Activated CD4-positive, alpha-beta T cell treated with anti-CD3 and anti-CD28 coated beads, Interleukin-2, Interleukin-6, amounts not matched to agents 100 ng/mL and 50 ng/mL, durations not matched to agents 16 hours and 8 hours (primary cell): ENCODE measurements at places on chromosomes 3 and 15.

DNA sequence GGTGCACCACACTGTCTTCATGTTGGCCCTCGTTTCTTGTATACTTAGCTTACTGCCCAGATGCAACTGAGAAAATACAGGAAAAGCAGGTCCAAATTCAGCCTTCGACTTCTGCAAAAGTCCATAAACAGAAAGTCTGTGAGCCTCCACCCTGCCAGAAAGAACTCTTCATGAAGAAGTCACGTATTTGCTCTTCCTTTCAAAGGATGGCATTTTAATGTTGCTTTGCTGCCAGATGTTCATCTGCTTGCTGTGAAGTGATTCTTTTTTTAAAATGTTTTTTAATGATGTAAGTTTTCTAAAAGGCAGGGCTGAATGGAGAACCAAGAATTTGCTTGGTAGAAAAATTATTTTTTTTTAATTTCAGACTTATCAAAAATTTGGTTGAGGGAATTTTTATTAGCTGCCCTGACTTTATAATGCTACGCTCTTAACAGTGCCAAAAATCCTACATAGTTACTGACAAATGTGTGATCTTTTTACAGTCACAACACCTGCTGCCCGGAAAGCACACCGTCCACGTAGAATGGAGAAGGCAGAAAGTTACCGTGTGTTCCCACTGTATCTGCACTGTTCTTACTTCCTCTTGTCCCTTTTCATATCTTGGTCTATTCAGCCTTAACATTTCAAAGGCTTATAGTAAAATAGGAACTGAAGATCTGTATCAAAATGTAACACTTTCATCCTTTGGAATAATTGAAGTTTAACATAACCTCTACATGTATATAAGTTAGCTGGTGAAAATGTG lies 136.3 kb downstream of the LRRC28 start:
- DNase-seq, result no peak

DNA sequence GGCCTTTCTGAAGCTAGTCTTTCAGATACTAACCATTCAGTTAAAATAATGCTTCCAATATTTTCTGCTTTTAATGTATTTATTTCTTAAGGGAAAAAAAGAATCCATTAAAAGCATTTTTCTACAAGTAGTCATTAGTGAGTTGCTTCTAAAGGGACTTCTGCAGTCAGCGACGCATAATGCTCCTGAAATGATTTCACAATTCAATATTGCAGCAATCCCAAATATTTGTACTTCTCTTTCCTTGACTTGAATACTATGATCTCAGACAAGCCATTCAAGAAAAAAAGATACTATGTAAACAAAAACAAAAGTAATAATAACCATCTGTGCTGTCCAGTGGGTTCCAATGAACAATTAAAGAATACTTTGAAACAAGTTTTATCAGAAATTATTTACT lies 681.0 kb downstream of the DIPK2A start:
- no peak for DNase-seq

DNA sequence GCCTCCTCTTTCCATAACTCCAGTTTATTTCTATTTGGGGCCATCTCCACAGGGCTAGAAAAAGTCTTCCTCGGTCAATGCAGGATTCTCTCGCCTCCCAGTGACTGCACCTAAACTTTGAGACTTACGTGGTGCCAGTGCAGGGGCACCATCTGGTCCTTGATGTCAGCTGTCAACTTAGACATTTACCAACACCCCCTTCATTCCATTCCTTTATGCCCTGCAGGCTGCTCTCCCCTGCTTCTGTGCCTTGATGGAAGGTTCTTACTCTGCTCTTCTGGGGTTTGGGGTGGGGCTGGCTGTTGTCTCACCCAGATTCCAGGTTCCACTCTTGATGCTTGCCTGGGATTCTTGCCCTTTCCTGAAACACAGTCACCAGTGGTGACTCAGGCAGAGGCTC lies 101.8 kb downstream of the ST8SIA2 start:
- DNase-seq, result no peak

GRCh38 chr15:74206801-74207281 lies 4.3 kb upstream of the STRA6 start:
- no peak for DNase-seq

DNA sequence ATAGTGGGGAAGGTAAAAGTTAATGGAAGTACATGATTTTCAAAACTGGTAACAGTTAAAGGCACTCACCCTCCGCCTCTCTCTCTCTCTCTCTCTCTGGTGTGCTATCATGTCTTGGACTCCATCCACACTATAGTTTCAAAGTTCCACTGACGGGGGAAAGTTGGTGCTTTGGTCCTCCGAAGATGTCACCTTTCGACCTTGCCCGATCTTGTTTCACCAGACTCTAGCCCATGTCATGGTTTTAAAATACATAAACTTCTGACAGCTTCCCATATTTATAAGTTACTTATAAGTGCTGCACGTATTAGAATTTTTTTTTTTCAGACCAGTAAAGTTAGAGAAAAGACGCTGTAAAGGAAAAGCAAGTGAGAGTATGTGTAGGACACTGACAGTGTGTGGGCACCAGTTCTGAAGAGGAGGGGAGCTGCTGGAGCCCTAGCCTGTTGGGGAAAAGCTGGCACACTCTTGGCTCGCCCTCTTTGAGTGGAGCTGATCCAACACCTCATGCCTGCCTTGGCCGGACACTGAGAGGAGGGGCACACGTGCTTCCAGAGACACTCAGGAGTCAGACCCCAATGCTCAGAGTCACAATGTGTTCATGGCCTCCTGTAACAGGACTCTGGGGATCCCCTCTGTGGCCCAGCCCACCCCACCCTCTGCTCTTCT lies 200.5 kb upstream of the TPM1 start:
- no peak for DNase-seq

GRCh38 chr15:69838994-69839393 lies 258.7 kb downstream of the TLE3 start:
- no peak for DNase-seq

GRCh38 chr3:129552287-129553050 lies 9.5 kb downstream of the H1-8 start:
- DNase-seq, result no peak

DNA sequence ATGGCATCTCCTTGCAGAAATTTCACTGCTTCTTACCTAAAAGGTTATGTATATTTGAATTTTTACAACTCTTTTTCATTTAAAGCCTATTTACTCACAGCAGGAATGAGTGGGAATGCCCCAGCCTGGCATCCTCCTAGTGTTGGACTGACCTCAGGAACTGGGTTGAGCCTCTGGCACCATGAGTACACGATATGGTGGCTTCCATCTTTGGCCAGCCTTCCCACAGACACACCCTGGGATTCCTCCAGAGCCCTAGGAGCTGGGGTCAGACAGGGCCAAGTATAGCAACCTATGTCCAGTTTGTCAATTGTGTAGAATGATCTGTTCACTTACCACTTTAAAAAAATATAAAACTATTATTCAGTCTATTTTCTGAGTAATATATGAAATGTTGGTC lies 57.2 kb upstream of the HEG1 start:
- no peak for DNase-seq

DNA sequence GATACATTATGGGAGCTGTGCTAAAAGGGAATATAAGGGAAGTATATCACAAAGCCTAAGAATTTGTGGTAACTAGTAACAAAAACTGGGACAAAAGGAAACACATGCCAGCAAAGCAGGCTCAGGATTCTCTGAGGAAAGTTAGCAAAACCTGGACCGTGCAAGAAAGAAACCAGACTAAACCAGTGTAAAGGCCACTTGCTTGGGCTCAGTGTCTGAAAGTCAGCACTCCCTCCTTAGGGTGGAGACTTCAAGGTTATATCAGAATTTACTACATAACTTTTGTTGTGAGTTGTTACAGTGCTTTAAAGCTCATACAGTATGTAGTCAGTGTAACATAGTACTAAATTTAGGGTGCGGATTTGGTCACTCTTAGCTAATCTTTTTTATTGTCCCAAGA lies 269.9 kb upstream of the GADL1 start:
- no peak for DNase-seq

DNA sequence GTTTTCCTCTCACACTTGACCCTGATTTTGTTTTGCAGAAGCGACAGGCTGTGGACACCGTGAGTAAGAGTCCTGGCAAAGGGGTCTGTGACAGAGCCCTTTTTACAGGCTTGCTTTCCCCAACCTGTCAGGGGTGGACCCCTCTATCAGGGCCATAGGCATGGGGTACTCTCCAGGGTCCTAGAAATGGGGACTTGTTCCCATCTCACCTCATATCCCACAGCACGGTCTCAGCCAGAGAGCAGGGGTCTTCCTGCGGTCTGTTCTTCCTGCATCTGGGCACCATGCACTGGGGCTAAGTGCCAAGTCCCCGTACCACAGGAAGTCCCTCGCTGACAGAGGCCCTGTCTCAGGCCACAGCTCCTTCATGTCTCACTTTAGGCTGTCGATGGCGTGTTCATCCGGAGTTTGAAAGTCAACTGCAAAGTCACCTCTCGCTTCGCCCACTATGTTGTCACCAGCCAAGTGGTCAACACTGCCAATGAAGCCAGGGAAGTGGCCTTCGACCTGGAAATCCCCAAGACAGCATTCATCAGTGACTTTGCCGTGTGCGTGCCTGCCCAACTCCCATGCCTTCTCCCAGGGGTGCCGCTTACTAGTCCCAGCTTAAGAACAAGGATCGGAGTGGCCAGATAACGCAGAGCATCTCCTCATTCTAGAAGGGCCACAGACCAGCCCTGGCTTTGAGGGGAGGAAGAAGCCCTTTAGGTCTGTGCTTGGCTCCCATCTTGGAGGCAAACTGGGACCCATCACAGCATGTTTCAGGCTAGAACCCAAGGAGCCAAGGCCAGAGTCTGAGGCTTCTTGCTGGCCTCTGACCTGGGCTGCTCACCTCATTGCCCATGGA lies 783 bp downstream of the ITIH1 start:
- no peak for DNase-seq

DNA sequence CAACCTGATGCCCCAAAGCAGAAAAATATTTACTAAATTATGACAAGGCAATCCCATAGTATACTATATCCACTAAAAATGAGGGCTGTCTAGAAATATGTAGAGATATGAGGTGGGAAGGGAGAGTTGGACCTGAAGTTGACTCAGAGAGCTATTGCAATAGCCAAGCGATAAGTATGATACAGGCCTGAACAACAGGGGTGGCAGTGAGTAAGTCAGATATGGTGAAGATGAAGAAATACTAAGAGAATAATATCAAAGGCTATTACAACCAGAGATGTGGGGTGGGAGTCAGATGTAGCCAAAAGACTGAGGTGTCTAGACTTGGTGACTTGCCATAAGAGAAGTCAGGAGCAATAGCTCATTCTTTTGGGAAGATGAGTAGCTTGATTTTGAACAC lies 9.2 kb downstream of the HSPBAP1 start:
- no peak for DNase-seq

- DNase-seq, result no peak
Measured at GRCh38 chr15:84666373-84666772, 8.4 kb upstream of the NMB start.

- no peak for DNase-seq
Measured at GRCh38 chr15:33503681-33504080, 192.9 kb downstream of the RYR3 start.

DNA sequence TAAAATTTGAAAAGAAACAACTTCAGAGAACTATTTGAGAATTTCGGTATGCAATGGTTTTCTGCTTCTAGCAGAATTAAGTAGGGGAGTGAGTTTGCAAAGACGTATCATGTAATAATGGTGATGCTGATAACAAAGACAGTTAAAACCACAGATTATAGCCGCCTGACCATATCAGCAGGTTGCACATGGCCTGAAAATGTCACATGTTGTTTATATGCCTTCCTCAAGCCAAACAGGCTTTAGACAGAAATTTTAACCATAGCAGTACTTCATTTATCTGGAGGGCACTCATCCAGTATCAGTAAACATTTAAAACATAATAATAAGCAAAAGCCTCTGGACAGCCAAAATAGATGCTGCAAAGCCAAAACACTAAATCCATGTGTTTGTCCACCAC lies 131.7 kb downstream of the RYR3 start:
- DNase-seq, result no peak

GRCh38 chr3:172562871-172563865 lies 39.9 kb upstream of the TNFSF10 start:
- peak; percentile 84 for DNase-seq

DNA sequence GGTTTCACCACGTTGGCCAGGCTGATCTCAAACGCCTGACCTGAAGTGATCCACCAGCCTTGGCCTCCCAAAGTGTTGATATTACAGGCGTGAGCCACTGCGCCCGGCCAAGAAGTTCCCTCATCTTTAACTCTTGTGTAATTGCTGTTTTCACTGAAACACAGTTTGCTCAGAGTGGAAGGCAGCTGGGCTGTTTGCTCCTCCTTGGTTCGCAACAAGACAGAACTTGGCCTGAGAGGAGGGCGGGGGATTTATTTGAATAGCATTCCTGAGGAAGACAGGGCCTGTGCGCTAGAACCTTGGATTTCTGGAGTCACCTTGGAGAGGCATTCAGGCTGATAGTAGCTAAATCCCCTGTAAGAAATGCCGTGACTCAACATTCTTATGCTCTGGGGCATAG lies 226.7 kb upstream of the MCTP2 start:
- DNase-seq, result no peak

DNA sequence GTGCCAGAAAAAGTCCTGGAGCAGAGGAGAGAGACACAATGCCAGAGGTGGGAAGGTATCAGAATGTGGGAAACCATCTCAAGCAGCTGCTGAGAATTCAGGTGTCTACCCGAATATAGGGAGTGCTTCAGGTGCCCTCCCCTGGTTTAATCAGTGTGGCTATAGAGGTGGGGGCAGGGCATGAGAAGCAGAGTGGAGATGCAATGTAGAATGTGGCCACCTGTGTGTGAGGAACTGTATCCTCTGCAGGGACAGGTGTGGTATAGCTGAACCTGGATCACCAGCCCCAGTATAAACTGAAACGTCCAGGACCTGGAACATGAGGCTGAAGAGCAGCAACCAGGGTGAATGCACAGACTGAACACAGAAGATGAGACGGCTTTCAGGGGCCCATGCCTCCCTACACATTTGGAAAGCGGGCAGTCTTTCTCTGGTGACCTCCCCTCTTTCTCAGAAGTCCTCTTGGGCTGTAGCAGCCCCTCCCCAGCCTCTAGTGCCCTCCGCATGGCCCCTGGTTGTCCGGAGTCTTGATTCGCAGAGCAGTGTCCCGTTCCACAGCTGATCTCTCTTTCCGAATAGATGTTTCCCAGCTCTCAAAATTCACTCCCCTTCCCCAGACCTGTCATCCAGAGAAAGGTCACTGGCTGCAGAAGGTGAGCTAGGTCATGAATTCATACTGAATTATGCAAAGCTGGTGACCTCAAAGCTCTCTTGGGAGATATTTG lies 103.1 kb downstream of the ABHD5 start:
- no peak for DNase-seq

DNA sequence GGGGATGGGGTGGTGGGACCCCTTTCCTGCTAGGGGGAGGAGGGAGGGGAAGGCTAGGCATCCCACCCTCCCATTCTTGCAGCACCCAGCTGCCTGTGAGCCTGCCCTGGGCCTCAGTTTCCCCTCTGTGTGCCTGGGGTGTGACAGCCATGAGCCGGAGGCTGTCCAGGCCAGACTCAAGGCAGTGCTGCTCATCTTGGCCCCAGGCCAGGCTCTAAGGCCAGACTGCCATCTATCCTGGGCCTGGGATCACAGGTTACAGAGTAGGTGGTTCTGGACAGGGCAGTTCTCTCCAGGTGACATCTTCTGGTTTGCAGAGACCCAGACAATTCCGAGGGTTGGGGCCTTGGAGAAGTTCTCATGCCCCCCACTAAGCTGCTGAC lies 3.3 kb upstream of the VILL start:
- DNase-seq, result no peak

GRCh38 chr15:43433165-43433564 lies 59.8 kb downstream of the TP53BP1 start:
- no peak for DNase-seq
